ENCODE measurements at places on chromosomes 7 and 10.

- DNase-seq, result no peak
Measured at GRCh38 chr10:130570074-130570473, 433.9 kb downstream of the GLRX3 start.

- DNase-seq, result no peak
Measured at GRCh38 chr7:70583965-70584883, 547.7 kb upstream of the GALNT17 start.

GRCh38 chr7:139423091-139423490 is 60.4 kb downstream of the KLRG2 start:
- DNase-seq, result no peak

- DNase-seq, result peak; percentile 3
Measured at GRCh38 chr10:78335691-78336401, 302.2 kb downstream of the RPS24 start.

DNA sequence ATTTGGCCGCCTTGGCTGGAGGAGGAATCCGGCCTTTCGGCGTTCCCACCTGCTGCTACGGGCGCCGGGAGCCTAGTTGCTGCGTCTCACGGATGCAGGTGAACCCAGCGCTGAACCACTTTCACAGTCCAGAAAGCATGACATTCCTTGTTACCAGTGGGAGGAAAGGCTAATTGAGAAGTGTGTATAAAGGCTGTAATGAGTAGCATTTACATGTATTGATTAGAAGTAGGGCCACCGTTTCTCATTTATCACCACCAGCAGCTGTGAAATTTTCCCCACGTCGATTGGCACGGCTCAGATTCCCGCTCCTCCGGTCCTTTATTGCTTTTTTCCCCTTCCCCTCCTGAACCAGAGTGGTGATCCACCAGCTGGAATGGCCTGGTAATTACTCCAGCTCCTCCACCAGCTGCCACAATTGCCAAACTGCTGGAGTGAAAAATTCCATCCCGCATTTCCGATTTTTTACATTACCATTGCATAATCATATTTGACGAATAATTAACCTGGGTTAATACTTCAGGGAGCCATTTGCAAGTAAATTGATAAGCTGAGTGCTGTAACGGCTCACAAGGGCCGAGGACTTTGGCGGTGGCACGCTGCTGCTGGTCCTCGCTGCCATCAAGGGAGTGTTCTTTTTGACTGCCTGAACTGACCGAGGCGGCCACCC is 153.3 kb downstream of the POU6F2 start:
- DNase-seq, result no peak

GRCh38 chr7:106112972-106113421 is 885 bp upstream of the SYPL1 start:
- no peak for DNase-seq

- DNase-seq, result no peak
Measured at GRCh38 chr7:27263781-27264180, 21.2 kb downstream of the EVX1 start.

DNA sequence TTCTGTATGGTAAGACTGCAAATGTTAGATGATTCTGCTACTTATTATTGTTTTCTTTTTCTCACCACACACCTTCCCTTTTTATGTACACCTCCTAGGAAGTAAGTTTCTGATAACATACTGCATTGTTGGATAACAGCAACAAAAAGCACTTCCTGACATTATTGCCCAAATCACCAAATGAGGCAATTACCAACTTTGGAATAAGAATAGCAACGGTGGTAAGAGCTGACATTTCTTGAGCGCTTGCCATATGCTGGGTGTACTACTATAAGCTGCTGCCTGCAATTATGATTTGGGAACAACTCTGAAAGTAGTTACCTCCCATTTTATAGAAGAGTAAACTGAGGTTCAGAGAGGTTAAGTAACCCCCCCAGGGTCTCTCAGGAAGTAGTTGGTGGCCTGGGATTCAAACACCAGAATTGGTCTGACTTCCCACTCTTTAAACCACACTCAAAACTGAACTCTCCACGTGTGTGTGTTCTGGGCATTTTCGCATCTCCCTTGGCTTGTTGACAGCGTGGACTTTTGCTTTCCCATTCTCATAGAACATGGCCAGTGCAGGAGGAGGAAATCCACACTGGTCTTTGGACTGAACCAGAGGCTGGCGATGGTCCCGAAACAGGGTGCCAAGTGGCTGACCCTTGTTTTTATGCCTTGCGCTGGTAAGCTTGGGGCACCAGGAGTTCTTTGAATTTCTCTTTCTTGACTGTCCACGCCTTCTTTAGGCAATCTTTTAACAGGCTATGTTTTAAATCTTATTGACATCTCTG is 71.4 kb downstream of the TCF7L2 start:
- DNase-seq, result no peak

GRCh38 chr10:97949462-97949861 is 81.0 kb downstream of the CRTAC1 start:
- DNase-seq, result no peak

All from central memory CD8-positive, alpha-beta T cell (primary cell).